ENCODE measurements at places on chromosomes 2 and 18.

DNA sequence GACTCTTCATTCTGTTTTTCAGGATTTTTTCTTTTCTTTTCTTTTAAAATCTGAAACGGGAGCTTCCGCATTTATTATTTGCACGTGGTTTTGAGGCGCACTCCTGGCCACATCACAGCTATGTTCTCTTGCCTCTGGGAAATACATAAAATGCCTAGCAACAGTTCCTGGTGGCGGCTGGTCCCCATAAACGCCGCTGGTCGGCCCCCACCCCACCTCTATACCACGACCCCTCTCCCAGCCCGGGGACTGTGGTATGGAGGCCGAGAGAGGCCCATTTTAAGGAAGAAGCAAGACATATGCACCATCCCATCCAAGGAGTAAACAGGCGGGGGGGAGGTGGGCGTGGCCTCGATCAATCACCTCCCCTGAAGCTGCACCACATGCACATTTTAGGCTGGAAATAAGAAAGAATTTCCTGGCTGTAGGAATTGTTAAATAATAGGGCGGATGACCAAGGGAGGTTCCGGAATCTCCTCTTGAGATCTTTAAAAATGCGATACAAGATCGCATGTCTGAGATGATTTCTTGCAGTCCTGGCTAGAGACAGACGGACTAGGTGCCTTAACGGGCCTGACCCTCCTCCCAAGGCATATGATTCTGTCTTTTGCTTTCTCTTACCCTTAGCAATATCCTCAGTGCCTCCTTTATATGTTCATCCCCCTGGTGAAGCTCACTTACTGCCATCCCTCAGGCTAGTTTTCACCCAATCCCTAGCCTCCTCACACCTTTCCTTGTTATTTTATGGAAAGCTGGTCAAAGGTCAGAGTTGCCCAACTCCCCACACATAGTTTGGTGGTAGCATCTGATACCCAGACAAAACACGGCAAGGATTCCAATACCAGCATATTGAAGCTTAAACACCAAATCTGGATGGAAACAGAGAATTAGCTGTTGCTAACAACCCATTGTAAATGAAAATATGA is 82.4 kb downstream of the BCL2 start:
- DNase-seq = no peak

GRCh38 chr2:175310813-175311504 is 129.4 kb upstream of the ATP5MC3 start:
- DNase-seq = no peak

GRCh38 chr2:45882707-45883602 is 231.5 kb downstream of the PRKCE start:
- no peak for DNase-seq

- no peak for DNase-seq
Observed at GRCh38 chr2:181621779-181622490, 35.0 kb downstream of the CERKL start.

- no peak for DNase-seq
Observed at GRCh38 chr2:5544205-5544786, 147.9 kb upstream of the SOX11 start.

GRCh38 chr2:144259332-144259731 is 260.6 kb downstream of the ZEB2 start:
- no peak for DNase-seq

Data from KBM-7 (cell line).